ENCODE measurements at places on chromosomes 12 and 14. TPM values are rescaled to one million over a fixed set of nuclear protein-coding genes. Genes with fewer than 3 reads are reported as not detected.

The GPATCH2L gene
- 23.0 TPM for polyA plus RNA-seq

The STON2 gene
- 20.5 TPM for polyA plus RNA-seq

The SOAT2 gene
- 0.10 TPM for polyA plus RNA-seq

The CAMKK2 gene
- polyA plus RNA-seq = 20.7 TPM

The OTX2 gene
- not detected for polyA plus RNA-seq

The CCDC197 gene
- 0.32 TPM for polyA plus RNA-seq

The NXPH4 gene
- polyA plus RNA-seq = 2.7 TPM

The TMTC1 gene
- polyA plus RNA-seq = 57.0 TPM

The GMFB gene
- 40.7 TPM for polyA plus RNA-seq

The MMAB gene
- polyA plus RNA-seq = 25.5 TPM

The ZDHHC22 gene
- 0.30 TPM for polyA plus RNA-seq

The HOTAIR gene
- polyA plus RNA-seq = 7.6 TPM

The NAA30 gene
- 26.7 TPM for polyA plus RNA-seq

The NDRG2 gene
- polyA plus RNA-seq = 184 TPM
